ENCODE measurements at places on chromosomes 16 and 17. TPM values are rescaled to one million over a fixed set of nuclear protein-coding genes. Genes with fewer than 3 reads are reported as not detected.

- DNase-seq, result no peak
These were observed 663 bp downstream of the CYB5D1 start for GRCh38 chr17:7858522-7858810.

DNA sequence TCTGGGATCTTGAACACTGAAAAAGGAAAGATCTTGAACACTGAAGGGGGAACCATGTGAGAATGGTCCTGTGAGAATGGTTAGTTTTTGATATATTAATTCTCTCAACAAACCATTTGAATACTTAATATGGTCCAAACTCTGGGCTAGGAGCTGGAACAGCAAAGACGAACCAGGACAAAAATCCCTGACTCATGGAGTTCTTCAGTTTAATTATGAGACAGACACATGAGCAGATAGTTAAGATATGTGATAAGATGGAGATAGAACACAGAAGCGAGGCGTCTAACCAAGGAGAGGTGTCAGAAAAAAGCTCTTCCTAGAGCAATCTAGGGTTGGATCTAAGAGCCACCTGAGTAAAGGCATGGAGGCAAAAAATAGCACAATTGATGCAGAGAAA lies 1.6 kb downstream of the CKLF start:
- no peak for DNase-seq

DNA sequence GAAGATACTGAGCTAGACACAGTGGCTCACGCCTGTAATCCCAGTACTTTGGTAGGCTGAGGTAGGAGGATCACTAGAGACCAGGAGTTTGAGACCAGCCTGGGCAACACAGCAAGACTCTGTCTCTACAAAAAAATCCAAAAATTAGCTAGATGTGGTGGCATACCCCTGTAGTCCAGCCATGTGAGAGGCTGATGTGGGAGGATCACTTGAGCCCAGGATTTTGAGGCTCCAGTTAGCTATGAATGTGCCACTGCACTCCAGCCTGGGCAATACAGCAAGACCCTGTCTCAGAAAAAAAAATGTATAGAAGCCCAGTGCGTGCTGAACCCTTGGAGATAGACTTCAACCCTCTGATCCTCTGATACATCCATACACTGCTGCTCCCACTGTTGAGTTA lies 7.2 kb upstream of the PPM1D start:
- no peak for DNase-seq

GRCh38 chr16:31186930-31187807 lies 7.2 kb downstream of the FUS start:
- no peak for DNase-seq

DNA sequence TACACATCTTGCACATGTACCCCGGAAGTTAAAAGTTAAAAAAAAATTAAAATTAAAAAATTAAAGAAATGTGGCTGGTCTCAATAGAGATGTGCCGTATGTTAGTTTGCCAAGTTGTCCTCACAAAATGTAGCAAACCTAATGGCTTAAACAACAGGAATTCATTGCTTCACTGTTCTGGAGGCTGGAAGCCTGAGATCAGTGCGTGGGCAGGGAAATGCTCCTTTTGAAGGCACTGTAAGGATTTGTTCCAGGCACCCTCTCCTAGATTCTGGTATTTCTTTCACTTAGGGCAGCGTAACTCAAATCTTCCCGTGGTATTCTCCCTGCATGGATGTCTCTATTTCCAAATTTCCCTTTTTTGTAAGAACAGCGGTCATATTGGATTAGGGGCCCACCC lies 32.7 kb upstream of the MON1B start:
- DNase-seq, result no peak

GRCh38 chr16:80681436-80681835 lies 123.0 kb downstream of the CDYL2 start:
- no peak for DNase-seq

- peak; percentile 90 for DNase-seq
These were observed at the start of gene MNT for GRCh38 chr17:2400877-2401425. Gene MNT (minus strand): TSS chr17:2401060. CDS start chr17:2400712, 348 bp downstream.

- no peak for DNase-seq
These were observed 30.1 kb upstream of the ABCC1 start for GRCh38 chr16:15919331-15919730.

DNA sequence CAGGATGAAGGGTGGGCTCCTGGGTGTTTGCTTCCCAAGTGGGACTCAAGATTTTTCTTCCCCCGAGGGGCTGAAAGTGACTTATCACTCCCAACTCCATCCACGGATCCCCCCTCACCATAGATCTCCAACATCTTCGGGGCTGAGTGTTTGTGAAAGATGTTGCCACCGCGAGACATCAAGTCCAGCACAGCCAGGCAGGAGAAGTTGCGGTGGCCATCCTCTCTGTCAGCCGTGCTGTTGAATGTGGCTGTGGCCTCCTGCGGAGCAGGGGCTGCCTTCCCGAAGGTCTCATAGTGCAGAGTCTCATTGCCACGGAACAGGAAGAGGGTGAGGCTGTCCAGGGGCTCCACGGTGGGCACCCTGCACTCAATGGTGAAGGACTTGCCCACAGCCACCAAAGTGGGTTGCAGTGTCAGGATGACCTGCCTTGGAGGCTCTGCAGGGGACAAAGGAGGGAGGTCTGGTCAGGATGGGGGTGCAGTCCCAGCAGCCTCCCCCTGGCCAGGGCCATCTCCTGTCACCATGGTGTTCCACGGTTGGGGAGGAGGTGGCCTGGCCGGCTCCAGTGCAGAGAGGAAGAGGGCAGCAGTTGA lies 5.5 kb downstream of the PRR29 start:
- DNase-seq, result no peak

- peak; percentile 60 for DNase-seq
These were observed 33.7 kb upstream of the RPH3AL start for GRCh38 chr17:386141-386876.

GRCh38 chr16:4588386-4588785 lies 26.3 kb downstream of the UBALD1 start:
- no peak for DNase-seq

DNA sequence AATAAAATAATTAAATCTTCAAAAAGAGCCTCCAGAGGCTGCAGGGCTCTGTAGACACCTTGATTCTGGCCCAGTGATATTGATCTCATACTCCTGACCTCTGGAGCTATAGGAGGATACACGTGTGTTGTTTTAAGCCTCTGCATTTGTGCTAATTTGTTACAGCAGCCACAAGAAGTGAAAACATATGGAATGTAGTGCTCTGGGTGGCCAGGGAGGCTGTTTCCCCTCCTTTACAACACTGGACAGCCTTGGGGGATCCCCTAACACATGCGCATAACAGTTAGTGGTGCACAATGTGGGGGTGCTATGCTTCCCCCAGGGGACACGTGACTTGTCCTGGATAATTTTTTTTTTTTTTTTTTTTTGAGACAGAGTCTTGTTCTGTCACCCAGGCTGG lies 4.7 kb upstream of the ZNF500 start:
- DNase-seq, result no peak

DNA sequence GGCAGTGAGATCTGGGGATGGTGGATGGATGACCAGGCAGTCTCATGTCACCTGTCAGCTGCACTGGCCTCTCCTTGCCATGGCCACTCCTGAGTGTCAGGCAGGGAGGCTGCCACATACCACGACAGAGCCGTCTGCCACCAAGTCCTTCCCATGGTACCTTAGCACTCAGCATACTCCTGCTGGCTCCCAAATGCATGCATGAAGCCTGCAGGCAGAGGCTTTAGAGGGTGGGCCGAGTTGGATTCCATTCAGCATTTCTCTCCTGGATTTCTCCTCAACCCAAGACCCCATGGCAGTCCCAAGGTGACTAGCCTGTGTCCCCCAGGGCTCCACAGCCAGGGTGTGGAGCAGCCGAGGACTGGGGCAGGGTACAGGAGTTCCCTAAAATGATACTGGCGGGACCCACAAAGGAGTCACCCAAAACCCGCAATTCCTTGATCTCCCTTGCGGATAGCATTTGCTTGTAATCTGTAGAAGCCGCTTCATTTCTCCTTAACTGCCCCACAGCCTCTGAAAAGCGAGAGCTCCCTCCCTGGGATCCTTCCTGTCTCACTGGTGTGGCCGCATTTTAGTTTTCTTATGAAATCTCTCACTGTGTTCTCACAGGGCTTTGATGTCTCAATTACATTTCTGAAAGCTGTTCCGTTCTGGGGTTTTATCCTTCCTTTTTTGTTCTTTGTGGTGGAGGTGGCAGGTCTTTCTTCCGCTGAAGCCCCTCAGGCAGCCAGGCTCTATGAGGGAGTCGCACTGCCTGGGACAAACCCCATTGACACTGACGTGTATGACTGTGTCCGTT lies 141.4 kb downstream of the SOCS1 start:
- peak; percentile 44 for DNase-seq

DNA sequence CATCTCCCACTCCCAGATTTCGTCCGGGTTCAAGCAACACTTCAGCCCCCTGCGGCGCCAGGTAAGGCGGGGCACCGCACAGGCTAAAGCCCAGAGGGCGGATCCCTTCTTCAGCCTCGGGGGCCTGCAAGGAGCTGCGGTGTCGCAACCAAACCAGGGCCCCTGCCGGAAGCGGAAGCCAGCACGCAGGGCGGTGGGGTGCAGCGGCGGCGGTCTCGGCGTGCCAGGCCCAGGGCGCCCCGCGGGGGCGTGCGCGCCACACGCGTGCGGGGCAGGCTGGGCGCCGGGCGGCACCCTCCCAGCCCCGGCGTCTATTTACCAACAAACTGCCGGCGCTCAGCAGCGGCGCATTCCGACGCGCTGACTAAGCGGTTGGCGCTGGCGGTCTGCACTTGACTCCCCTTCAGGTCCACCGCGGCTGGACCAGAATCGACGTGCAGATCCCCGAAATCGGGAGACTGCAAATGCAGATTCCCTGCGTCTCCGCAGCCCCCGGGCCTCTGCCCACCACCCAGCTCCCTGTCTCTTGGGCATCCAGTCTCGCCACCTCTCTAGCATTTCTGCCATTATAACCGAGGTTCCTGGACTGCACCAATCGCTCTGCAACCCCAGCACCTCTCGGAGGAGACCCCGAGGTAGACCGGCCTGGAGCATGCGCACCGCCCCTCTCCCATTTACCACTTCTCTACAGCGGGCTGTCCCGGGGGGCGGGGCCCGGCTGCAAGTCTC lies 421 bp upstream of the DLX4 start:
- peak; percentile 58 for DNase-seq

GRCh38 chr16:51888534-51888933 lies 658.4 kb downstream of the TOX3 start:
- DNase-seq, result no peak

GRCh38 chr17:79517827-79518584 lies 92.8 kb downstream of the RBFOX3 start:
- no peak for DNase-seq

DNA sequence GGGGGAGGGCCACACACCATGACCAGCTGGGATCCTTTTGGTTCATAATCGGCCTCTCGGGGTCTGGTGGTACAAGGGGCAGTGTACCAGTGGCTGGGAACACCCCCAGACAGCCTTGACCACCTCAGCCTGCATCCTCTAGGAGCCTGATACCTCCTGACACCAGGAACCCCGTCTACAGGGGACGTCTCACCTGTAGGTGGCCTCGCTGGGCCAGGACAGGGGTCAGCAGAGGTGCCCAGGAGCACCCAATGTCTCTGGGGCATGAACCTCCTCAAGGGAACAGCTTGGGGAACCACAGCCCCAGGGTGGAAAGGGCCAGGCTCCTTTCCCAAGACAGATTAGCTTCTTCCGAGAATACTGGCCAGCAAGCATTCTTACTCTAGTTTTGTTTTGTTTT lies 2.5 kb upstream of the METRNL start:
- DNase-seq, result no peak

GRCh38 chr17:27567563-27567859 lies 63.5 kb upstream of the LGALS9 start:
- DNase-seq, result no peak

GRCh38 chr17:47220531-47220999 lies 11.4 kb downstream of the MYL4 start:
- peak; percentile 64 for DNase-seq

The RNF112 gene
- total RNA-seq, result 0.22 TPM

The USP36 gene
- 122 TPM for total RNA-seq

The AXIN2 gene
- 3.8 TPM for total RNA-seq

The CES4A gene
- 5.1 TPM for total RNA-seq

All from CD8-positive, alpha-beta memory T cell (primary cell).